ENCODE measurements at places on chromosomes 5 and 9.

DNA sequence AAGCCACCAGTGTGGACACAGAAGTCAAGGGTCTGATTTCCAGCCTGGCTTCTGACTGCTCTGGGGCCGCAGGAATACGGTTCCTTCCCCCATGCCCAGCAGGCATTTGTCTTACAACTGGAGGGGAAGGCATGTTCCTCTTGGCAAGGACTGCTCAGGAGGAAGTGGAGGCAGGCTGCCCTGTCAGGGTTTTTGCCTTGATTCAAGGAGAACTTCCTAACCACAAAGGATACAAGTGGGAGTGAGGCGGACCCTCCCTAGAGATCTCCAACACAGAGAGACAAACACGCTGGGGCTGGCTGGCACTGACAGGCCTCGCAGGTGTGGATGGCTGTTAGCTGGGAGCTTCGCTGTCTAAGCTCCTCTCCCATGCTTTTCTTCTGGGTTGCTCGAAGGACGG lies 19.1 kb downstream of the TGFBI start:
- DNase-seq, result no peak

GRCh38 chr5:30390095-30390494 lies 803.4 kb upstream of the CDH6 start:
- no peak for DNase-seq

DNA sequence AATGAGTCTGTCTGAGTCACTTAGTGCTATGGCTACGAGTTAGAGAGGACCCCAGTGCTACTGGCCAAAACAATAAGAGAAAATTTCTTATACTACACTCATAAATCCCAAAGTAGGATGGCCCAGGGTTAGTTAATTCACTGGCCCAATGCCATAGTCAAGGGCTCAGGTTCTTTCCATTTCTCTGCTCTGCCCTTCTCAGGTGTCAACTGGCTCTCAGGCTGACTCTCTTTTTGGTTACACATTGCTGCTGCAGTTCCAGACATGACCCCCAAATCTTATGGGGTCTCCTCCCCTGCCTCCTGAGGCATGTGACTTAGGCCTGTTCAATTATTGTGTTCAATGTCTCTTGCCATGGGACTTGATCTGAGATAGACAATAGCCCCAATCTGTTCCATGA lies 70.4 kb downstream of the ARHGEF37 start:
- no peak for DNase-seq

DNA sequence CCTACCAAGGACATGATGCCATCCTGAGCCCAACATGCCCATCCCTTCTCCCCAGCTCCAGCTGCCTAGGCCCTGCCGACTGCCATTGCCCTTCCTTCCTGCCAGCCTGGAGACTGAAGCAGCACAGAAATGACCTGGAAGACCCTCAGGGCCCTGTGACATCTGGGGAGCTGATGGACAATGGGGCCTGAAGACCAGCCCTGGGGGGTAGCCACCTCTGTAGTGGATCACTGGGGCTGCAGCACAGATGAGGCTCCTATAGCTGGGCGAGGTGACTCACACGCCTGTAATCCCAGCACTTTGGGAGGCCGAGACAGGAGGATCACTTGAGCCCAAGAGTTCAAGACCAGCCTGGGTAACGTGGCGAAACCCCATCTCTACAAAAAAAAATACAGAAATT lies 86.6 kb downstream of the VAV2 start:
- DNase-seq, result no peak

DNA sequence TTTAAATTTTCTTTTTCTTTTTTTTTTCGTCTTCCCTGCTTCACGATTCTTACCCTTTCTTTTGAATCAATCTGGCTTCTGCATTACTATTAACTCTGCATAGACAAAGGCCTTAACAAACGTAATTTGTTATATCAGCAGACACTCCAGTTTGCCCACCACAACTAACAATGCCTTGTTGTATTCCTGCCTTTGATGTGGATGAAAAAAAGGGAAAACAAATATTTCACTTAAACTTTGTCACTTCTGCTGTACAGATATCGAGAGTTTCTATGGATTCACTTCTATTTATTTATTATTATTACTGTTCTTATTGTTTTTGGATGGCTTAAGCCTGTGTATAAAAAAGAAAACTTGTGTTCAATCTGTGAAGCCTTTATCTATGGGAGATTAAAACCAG lies 352.2 kb downstream of the NTRK2 start:
- no peak for DNase-seq

DNA sequence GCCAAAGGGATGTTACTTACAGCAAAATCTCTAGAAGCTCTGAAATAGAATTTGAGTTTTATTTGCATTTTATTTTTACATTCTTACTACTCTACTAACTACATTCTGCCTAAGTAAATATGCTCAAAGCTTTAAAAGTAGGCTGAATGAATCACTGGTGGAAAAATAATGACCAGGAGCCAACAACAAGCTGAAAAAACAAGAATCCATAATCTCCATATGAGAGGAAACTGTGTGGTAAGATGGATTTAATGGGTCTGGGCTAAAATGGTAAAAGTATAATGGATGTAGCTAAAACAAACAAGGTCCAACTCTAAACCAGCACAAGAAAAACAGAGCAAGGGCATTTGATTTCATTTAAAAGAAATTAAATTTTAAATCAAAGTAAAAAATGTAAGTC lies 525.8 kb upstream of the FTMT start:
- DNase-seq, result no peak
